ENCODE measurements at places on chromosomes 11 and 22.

DNA sequence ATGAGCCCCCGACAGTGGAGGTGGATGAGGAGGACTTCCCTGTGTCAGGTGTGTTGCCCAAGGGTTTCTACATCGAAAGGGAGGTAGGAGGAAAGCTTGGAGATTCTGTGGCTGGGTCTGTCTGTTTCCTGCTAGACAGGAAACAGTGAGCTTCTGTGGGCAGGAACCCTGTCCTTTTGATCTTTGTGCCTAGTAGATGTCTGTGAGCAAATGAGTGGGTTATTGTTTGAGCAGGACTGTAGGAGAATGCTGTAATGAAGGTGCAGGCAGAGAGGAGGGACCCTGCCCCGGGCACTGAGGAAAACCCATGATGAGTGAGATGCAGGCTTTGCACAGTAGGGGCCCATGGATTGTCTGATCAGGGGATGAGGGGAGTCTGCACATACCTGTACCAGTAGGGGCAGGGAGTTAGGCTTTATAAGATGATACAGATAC lies 14.0 kb downstream of the USP35 start:
- no peak for DNase-seq
- no peak overlapping the region for H3K27ac ChIP-seq
- no peaks in the 10 kb centered on the region for H3K4me1 ChIP-seq
- H3K4me3 ChIP-seq = no peak overlapping the region

- H3K4me1 ChIP-seq = no peaks in the 10 kb centered on the region
- no peak overlapping the region for H3K4me3 ChIP-seq
- no peaks in the 10 kb centered on the region for H3K27me3 ChIP-seq
- DNase-seq = no peak
- no peaks in the 10 kb centered on the region for H3K36me3 ChIP-seq
- no peak overlapping the region for H3K27ac ChIP-seq
Observed at GRCh38 chr22:23061471-23062280, 8.6 kb upstream of the GNAZ start.

GRCh38 chr11:114449845-114450244 lies 10.6 kb downstream of the REXO2 start:
- peaks cover 15% of the 10 kb centered on the region for H3K36me3 ChIP-seq
- no peaks in the 10 kb centered on the region for H3K27me3 ChIP-seq
- no peak overlapping the region for H3K4me3 ChIP-seq
- no peak for DNase-seq
- H3K4me1 ChIP-seq = no peaks in the 10 kb centered on the region
- H3K27ac ChIP-seq = no peak overlapping the region

DNA sequence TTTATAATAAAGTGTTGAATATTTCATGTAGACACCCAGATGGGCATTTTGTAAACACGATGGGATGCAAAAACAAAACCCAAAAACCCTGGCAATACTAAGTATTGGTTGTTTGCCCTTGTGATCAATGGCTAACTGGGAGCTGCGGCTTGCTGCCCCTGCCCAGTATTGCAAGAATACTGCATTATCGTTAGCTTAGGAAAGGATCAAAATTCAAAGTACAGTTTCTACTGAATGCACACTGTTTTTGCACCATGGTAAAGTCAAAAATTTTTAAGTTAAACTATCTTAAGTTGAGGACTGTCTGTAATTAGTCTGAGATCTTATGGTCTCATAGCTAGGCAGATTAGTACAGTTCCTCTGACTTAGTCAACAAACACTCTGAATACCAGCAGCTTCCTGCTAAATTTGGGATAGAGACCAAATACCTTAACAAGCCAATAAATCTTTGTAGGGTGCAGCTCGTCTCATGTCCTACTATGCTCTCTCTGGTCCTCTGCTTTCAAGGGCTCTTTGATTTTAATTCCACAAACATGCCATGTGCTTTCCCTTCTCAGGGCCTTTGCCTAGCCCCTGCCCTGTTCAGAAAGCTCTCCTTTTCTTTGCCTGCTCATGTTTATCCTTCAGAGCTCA lies 4.0 kb downstream of the CCDC90B start:
- H3K27me3 ChIP-seq = no peaks in the 10 kb centered on the region
- peaks cover 12% of the 10 kb centered on the region for H3K4me1 ChIP-seq
- no peak overlapping the region for H3K27ac ChIP-seq
- H3K4me3 ChIP-seq = no peak overlapping the region

- peaks cover 13% of the 10 kb centered on the region for H3K4me1 ChIP-seq
- H3K27me3 ChIP-seq = no peaks in the 10 kb centered on the region
- H3K36me3 ChIP-seq = no peaks in the 10 kb centered on the region
- no peak overlapping the region for H3K27ac ChIP-seq
Observed at GRCh38 chr11:102194990-102195389, 84.7 kb downstream of the YAP1 start.

DNA sequence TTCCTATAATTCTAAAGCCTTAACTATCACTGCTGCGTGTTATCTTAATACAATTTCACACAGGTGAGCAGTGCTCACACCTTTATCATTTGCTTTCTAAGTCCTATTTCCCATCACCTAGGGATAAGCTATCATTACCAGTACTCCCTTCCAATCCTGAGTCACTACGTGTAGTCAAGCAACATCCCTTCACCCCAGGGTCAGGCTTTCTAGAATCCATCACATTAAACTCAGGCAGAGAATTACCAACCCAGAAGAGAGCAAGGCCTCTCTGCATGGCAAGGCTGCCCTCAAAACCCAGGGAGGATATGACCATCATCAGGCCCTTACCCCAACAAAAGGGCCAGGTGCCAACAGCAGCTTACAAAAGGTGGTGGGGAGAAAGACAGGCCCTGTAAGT lies 9.8 kb downstream of the PACSIN2 start:
- no peak for DNase-seq
- no peaks in the 10 kb centered on the region for H3K36me3 ChIP-seq
- H3K27me3 ChIP-seq = no peaks in the 10 kb centered on the region
- no peak overlapping the region for H3K4me3 ChIP-seq
- H3K4me1 ChIP-seq = peaks cover 40% of the 10 kb centered on the region
- H3K27ac ChIP-seq = no peak overlapping the region

DNA sequence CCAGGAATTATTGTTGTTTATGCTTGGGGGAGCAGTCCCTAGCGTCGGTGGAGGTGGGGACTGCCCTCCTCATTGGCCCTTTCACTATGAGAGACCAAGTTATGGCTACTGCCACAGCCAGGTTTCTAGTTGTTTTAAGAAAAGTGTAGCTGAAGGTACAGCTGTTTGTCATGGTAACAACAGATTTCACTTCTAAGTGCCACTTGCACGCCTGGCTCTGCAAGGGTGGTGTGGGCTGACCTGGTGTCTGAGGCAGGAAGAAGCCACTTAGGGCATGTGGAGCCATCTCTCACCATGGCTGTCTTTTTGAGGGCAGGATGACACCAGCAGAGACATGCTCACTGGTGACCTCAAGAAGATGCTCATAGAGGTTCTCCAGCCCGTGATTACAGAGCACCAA lies 46.3 kb upstream of the MPEG1 start:
- H3K4me1 ChIP-seq = no peaks in the 10 kb centered on the region
- peaks cover 2% of the 10 kb centered on the region for H3K27me3 ChIP-seq
- no peak for DNase-seq
- no peaks in the 10 kb centered on the region for H3K36me3 ChIP-seq
- no peak overlapping the region for H3K4me3 ChIP-seq
- H3K27ac ChIP-seq = no peak overlapping the region

DNA sequence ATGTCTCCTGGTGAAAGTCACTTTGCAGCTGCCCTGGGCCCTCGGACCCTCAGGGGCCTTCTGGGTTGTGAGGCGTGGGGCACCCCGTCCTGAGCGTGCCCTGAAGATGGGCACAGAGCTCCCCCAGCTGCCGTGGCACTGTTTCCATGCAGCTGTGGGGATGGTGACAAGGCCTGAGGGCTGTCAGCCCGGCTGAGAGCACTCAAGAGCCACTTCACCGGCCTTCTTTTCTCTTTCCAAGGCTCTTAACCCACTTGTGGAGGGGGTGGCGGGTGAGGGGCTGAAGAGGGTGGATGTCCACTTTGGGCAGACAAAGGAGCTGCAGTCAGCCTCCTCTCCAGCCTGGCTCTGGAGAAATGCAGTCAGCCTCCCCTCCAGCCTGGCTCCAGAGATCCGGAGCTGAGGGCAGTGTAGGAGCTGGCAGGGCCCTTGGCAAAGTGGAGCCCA lies 239.5 kb downstream of the ST3GAL4 start:
- no peaks in the 10 kb centered on the region for H3K36me3 ChIP-seq
- no peak overlapping the region for H3K27ac ChIP-seq
- no peak for DNase-seq
- peaks cover 16% of the 10 kb centered on the region for H3K27me3 ChIP-seq
- H3K4me3 ChIP-seq = no peak overlapping the region
- H3K4me1 ChIP-seq = no peaks in the 10 kb centered on the region

GRCh38 chr11:133928628-133929059 lies 28.1 kb downstream of the IGSF9B start:
- no peaks in the 10 kb centered on the region for H3K36me3 ChIP-seq
- H3K4me1 ChIP-seq = peaks cover 4% of the 10 kb centered on the region
- no peak for DNase-seq

- H3K4me1 ChIP-seq = no peaks in the 10 kb centered on the region
- no peak overlapping the region for H3K27ac ChIP-seq
- H3K27me3 ChIP-seq = peaks cover under 1% of the 10 kb centered on the region
- H3K36me3 ChIP-seq = no peaks in the 10 kb centered on the region
- no peak overlapping the region for H3K4me3 ChIP-seq
- DNase-seq = no peak
Observed at GRCh38 chr11:30579415-30580175, 6.6 kb downstream of the MPPED2 start.

DNA sequence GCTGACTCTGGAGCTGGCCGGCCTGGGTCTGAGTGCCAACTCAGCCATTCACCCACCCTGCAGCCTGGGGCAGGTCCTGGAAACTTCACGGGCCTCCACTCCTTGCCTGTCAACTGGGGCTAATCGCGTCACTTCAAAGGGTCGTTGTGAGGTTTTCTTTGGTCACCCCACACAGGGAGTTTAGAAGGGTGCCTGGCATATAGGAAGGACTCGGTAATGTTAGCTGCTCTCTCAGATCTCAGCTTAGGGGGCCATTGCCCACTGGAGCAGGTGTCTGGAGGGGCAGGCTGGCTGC lies 7.3 kb downstream of the INCENP start:
- H3K27me3 ChIP-seq = no peaks in the 10 kb centered on the region
- H3K4me3 ChIP-seq = no peak overlapping the region
- DNase-seq = no peak
- H3K4me1 ChIP-seq = no peaks in the 10 kb centered on the region
- H3K36me3 ChIP-seq = peaks cover 3% of the 10 kb centered on the region
- no peak overlapping the region for H3K27ac ChIP-seq

- H3K36me3 ChIP-seq = no peaks in the 10 kb centered on the region
- H3K27ac ChIP-seq = no peak overlapping the region
- H3K4me3 ChIP-seq = no peak overlapping the region
- no peaks in the 10 kb centered on the region for H3K4me1 ChIP-seq
Observed at GRCh38 chr22:42258126-42258525, 12.3 kb downstream of the TCF20 start.

- H3K4me3 ChIP-seq = no peak overlapping the region
- no peaks in the 10 kb centered on the region for H3K36me3 ChIP-seq
- H3K27me3 ChIP-seq = no peaks in the 10 kb centered on the region
- no peak overlapping the region for H3K27ac ChIP-seq
- DNase-seq = no peak
Observed at GRCh38 chr11:128717516-128717915, 23.6 kb downstream of the FLI1 start.
